H54 (cell line): ENCODE measurements at places on chromosomes 6 and 20.
A peak's percentile ranks its signal among the peaks of the same experiment; 100 is the strongest.

DNA sequence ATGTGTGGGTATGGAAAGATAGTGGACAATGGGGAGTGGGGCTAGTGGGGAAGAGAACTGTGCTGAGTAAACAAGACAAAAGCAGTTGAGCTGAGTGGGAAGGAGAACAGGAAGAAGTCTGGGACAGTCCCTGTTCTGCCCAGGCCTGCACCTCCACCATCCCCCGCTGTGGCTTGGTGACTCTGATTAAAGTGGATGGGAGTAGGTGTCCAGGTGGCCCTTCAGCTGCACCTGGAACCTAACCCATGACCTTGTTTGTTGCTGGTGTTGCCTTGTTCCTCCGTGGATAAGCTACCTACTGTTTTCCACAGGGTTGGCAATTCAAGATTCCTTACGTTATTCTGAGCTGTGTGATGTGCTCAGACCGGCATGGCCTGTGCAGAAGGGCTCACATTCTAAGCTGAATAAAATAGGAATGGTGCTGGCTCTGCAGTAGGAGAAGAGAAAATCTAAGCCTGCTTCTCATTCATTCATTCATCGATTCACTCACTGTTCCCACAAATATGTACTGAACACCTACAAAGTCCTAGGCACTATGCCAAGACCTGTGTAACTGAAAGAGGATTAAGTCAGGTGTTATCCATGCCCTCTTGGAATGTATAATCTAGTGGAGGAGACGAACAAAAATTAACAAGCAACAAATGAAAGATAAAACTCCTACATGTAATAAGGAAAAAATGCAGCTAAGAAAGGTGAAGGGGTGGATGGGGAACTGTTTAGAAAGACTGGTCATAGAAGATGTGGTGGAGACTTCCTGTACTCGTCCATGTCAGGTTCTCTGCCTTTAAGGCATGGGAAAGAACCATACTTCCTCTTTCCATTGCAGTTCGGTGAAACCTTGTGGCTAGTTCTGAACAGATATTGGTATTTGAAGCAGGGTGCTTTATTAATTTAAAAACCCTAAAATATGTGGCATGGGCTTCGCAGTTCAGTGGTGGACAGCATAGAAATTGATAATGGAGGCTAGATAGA lies 10.1 kb upstream of the CALHM6 start:
- no peak for DNase-seq

DNA sequence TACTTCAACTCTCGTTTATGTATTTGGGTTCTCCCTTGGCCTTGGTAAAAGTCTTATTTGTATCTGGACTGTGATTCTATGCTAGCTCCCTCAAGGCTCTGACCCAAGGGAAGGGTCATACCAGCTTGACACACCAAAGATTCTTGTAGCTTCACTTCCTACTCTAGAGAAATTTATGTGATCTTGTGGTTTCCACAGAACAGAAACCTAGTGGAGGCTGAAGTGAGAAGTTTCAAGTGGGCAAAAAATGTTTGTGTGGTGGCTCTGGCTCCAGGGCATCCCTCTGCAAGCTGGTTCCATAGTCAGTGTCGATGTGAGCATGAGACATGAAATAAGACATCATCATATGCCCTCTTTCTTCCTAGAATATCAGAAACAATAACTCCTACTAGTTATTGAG lies 48.1 kb upstream of the TNFRSF21 start:
- DNase-seq, result no peak

- DNase-seq, result no peak
Measured at GRCh38 chr6:122048570-122048969, 350.9 kb upstream of the HSF2 start.

DNA sequence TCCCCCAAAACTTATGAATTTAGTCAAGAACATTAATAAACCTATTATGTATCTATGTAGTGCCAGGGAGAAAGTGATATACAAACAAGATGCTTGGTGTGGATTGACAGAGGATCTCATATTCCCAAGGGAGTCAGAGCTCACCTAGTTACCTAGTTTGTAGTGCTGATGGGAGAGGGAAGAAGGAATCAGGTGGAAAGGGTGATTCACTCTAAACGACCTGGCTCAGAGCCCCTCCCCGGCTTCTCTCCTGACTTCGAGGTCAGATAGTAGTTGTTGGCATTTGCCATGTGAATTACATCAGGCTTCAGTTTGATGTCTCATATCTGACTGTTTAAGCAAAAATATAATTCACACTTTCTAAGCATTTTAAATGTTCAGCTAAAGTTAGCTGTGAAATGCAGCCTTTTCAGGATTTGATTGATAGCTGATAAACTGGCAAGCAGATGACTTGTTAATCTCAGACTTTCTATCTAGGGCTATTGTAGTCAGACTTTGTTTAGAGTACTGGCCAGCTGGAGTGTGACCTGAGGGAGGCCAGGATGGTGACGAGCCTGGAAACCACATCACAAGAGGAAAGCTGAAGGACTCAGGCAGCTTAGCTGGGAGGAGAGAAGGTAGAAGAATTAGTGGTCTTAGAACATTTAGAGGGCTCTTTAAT lies 123.7 kb downstream of the AKAP7 start:
- no peak for DNase-seq

- no peak for DNase-seq
Measured at GRCh38 chr20:3328501-3328900, 79.0 kb downstream of the DNAAF9 start.

- no peak for DNase-seq
Measured at GRCh38 chr6:148398678-148399077, 56.0 kb downstream of the SASH1 start.

DNA sequence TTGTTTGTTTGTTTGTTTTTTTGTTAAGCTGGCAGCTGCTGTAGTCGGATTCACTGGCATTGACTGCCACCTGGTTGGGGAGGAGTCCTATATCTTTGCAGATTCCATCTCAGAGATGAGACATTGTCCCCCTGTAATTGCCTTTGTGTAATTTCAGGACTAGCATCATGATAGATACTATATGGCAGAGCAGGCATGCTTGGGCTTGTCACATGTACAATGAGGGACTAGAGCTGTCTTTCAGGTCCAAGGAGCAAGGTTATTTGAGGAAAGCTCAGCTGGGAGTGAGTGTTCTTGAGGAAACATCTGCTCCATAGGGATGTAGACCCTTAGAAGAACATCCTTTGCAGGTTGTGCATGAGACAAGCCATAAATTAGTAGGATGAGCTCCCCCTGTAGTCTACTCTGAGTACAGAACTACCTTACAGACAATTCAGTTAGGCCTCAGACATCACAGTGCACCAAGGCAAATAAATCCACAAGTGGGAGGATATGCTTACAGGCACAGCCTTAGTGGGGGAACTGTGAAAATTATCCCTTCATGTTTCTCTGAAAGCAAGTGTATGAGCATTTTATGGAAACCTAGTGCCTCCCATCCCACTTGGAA lies 62.1 kb downstream of the BMP2 start:
- DNase-seq, result no peak

- DNase-seq, result no peak
Measured at GRCh38 chr20:35718972-35719635, 19.9 kb downstream of the ROMO1 start.

GRCh38 chr20:23003881-23004460 lies 31.1 kb upstream of the SSTR4 start:
- DNase-seq, result no peak

DNA sequence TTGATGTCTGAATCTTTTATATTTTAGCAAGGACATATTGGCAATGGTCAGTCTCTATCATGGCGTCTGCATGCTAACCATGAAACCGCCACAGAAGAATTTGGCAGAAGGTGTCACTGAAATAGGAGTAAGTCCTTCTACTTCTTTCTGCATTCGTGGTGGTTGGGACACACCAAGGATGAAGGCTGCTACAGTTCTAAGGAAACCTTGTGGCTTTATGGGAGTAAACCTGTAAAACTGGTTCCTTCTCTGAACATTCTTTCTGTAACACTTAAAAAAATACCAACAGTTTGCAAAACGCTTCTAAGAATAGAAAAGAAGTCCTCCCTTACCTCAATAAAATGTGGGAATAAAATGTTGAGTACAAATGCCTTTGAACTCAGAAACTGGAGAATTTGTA lies 195.3 kb downstream of the SLC24A3 start:
- DNase-seq, result no peak

DNA sequence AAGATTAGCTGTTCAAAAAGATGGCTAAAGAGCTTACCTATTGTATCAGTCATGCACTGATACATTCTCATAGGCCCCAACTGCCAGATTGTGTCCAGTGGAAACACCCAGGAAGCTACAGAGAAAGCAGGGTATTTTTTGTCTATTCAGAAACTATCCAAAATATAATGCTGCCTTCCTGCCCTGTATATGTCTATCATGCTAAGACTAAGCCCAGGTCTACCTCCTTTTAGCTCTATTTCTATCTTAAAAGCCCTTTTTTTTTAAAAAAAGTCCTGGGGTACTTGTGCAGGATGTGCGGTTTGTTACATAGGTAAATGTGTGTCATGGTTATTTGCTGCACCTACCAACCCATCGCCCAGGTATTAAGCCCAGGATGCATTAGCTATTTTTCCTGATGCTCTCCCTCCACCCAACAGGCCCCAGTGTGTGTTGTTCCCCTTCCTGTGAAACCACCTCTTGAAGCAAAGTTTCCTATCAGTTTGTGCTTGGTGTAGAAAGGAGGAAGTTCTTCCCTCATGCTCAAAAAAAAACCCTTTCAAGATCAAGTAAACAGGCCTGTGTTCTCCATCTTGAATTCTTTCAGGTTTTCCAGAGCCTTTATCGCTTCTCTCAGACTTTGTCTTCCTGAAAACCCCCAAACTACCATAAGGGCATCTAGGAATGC lies 514 bp downstream of the DEFB129 start:
- no peak for DNase-seq

DNA sequence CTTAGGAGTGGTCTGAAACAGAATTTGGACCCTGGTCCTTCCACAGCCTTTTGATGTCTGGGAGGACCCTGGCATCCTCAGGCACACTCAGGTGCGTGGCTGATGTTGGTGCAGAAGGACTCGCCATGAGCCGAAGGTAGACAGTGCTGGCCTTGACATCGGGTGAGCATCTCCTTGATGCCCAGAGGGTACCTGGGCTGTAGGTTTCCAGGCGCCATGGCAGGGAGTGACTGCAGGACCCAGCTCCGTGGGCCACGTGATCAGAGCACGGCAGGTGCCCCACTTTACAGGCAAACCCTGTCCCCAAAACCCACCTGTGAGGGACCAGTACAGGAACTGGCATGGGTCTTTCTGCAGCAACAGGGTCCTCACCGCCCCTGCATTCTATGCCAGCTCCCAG lies 319.2 kb downstream of the CDH4 start:
- no peak for DNase-seq

- no peak for DNase-seq
Measured at GRCh38 chr6:156688620-156688971, 88.6 kb upstream of the ARID1B start.

GRCh38 chr6:42555477-42556457 lies 8.1 kb upstream of the UBR2 start:
- no peak for DNase-seq

DNA sequence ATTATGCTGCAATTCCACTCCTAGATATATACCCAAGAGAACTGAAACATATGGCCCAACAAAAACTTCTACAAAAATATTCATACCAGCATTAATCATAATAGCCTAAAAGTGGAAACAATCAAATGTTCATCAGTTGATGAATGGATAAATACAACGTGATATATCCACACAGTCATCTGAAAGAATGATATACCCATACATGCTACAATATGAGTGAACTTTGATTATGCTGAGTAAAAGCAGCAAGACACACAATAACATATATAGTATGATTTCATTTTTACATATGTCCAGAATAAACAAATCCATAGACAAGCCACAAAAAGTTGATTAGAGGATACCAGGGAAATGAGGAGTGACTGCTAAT lies 30.7 kb downstream of the CDK19 start:
- DNase-seq, result no peak

GRCh38 chr20:25233016-25233772 lies 14.7 kb upstream of the PYGB start:
- DNase-seq, result peak; percentile 66

DNA sequence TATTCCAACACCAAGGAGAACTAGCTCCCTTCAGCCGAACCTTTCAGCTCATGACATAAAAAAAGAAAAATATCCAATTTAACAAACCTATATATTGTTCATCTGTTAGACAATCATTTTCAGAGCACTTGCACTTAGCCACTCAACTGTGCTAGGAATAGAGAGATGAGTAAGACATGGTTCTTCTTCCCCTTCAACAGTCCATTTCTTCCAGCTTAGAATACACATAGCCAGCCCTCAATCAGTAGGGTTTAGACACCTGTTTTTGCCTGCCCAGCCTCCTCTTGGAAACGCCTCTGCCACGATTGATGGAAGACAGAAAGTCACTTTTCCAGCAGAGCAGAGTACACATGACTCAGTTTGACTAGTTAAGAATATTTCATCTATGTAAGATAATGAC lies 21.8 kb downstream of the ADNP start:
- no peak for DNase-seq

- DNase-seq, result no peak
Measured at GRCh38 chr6:149380523-149380922, 19.5 kb upstream of the SUMO4 start.

DNA sequence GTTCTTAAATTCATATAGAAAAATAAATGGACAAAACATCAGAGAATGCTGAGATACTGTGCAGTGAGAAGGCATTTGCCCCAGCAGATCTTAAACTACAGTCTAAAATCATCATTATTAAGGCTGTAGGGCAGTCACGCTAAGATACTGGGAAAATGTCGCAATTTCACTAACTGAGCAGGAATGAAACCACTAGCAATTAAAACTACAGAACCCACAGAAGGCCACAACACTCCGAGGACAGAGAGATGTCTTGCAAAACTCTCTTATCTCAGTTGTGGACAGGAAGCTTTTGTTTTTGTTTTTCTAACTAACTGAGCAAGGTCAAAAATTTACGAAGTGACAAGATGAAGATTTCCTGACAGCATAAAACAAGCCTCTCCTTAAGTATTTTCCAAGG lies 18.2 kb downstream of the GNAS-AS1 start:
- DNase-seq, result no peak

GRCh38 chr20:57329608-57330221 lies at the start of gene SPO11:
TSS of gene SPO11 (plus strand) at chr20:57329803. CDS start at chr20:57329868, 65 bp downstream.
- DNase-seq, result no peak

DNA sequence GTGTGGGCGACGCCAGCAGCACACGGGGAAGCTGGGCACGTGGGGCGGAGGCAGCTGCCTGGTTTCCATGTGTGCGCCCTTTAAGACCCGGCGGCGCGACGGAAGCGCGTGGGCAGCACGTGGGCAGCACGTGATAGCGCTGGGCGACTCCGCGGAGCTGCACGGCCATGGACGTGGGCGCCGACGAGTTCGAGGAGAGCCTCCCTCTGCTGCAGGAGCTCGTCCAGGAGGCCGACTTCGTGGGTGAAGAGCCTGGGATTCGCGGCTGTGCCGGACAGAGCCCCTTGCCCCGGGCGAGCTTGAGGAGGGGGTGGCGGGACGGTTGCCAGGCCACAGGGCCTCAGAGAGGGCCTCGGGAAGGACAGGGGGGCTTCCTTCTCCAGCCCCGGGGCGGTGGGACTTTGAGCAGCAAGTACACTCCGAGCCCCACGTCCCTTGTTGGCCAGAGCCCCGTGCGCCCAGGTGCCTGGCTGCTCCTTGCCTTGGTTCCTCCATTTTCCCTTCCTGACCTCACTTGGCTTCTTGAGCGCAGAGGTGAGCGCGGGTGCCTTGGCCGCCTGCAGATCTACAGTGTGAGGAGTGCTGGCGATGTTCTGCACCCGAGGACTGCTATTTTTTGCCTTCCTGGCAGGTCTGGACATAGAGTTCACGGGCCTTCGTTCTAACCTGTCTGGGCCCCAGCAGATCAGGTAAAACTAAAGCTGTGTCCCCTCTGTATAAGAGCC lies at the start of gene PNLDC1:
TSS of gene PNLDC1 (plus strand) at position 136 of the 725 bp plus-strand sequence. CDS start at position 168, 32 bp downstream.
- no peak for DNase-seq
